T47D (cell line): ENCODE measurements at places on chromosomes 1 and 21.
A peak's percentile ranks its signal among the peaks of the same experiment; 100 is the strongest.

DNA sequence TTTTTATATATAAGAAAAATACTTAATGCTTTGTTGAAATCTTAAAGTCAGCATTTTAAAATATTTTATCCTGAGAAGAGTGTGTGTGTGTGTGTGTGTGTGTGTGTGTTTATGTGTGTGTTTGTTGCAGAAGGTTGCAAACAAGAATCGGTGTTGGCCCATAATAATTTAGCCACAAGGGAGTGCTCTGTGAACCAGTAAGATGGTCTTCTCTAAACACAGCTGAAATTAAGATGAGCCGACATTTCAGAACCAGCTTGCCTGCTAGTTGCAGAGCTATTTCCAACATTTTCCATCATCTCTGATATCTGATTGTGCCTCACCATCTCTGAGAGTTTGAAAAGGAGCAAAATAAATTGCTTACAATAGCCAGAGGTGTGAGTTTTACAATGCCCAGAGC, 158.8 kb upstream of the SGIP1 start:
- DNase-seq = no peak

- no peak for DNase-seq
Measured at GRCh38 chr1:84020151-84020550, 21.2 kb upstream of the TTLL7 start.

GRCh38 chr1:19974822-19975416, 4.5 kb downstream of the PLA2G2A start:
- DNase-seq = peak; percentile 73

DNA sequence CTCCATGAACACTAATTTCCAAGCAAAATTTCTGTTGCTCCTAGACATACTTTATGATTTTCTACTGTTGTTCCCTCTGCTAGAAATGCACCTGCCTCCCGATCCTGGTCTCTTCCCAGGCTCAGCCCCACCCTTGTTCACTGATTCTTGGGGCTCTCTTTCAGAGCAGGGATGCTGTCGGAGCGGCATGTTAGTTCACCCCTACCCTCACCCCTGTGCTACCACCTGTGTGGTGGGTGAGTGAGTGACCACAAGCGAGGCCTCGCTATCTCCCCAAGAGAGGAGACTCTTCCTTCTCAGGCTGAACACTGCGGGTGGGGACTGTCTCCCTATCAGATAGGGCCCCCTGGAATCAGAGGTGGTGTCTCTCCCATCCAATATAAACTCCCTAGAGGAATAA, 4.9 kb upstream of the S100A8 start:
- DNase-seq = no peak

DNA sequence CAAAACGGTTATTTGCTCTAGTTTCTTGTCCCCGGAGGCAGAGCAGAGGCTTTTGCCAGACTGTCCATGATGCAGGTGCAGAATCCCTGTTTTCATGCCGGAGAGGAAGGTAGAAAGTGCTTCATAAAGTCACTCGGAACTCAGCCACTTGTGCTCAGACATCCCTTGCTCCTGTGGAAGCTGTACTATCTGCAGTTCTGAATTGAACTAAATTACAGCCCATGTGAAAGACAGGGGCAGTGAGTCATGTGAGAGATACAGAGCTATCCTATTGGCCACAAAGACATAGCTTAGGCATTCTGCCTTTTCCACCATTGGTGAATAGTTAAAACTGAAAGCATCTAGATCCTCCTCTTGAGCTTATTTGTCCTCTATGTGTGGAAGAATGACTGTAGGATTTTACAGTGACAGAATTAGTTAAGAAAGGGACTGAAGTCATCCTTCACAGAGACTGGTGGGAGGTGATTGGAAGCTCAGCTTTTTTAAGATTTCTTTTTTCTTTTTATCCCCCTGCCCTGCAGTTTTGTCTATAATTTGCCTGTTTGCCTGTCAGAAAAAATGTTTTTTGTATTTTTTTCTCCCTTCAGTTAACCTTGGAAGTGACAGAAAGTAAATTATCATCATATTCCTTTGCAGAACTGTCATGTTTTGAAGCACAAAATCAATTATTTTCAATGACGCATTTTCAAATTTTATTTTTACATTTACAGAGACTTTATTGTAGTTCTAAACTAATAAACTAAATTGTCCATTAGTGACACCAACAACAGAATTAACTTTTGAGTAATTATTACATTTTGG, 298.6 kb downstream of the PTPRC start:
- DNase-seq = peak; percentile 97

DNA sequence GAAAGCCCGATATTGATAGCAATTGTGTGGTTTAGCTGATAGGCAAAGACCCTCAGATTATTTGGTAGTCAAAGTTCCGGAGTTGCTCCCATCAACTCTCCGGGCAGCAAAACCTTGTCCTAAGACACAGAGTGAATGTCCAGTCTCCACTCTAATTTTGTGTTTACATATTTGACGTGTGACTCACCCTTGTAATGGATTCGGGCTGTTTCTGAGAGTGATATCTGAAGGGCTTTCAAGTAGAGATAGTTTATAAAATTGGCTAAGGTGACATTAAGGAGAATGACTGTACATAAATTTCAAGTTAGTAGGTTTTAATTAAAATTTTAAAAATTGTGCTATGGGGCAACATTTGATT, 154.2 kb downstream of the CNIH3 start:
- peak; percentile 29 for DNase-seq

GRCh38 chr1:44275296-44275962, 62.2 kb downstream of the DMAP1 start:
- DNase-seq = no peak

- DNase-seq = no peak
Measured at GRCh38 chr21:41066086-41066938, 101.6 kb upstream of the BACE2 start.

GRCh38 chr1:31482482-31483011, 69.5 kb downstream of the SERINC2 start:
- DNase-seq = no peak

DNA sequence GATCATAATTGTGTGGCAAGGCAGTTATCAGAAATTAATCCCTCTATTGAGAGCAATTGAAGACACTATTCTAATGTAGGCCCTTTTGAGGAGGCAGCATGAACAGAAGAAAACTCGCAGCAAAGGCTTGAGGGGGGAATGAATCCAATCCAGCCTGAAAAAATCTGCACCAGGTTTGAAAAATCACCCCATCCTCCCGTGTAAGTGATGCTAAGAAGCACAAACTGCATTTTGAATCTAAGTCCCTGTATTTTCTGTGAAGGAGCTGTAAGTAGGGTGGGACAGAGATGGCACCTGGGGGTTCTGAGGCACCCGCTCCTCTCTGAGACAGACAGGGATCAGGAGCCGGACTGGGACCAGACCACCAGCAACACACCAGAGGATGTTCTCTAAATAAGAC, at the start of gene CRB1:
Gene CRB1, plus strand, starts transcription at position 241 of the 400 bp plus-strand sequence. CDS start 161 bp downstream, outside the sequence.
- DNase-seq = no peak

- no peak for DNase-seq
Measured at GRCh38 chr1:17108786-17109185, 10.5 kb downstream of the PADI2 start.

DNA sequence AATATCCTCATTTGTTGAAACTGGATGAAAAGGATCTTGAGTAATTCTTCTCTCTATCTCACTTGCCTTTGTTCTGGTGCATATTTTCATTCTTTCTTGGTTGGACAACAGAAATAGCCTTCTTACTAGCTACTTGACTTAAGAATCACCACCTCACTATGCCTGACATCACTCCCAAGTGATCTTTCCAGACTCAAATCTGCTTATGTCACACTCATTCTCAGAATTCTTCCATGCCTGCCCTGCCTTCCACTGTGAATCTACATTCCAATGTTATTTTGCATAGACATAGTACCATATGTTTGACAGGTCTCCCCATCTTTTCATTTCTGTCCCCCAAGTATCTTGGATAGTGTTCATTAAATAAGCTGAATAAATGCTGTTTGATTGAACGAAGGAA, 78.5 kb upstream of the DPYD start:
- DNase-seq = no peak
